NCI-H524 treated with DMSO at 0.1 percent for 48 hours (cell line): ENCODE measurements at places on chromosomes 5 and 9.
A peak's percentile ranks its signal among the peaks of the same experiment; 100 is the strongest.

DNA sequence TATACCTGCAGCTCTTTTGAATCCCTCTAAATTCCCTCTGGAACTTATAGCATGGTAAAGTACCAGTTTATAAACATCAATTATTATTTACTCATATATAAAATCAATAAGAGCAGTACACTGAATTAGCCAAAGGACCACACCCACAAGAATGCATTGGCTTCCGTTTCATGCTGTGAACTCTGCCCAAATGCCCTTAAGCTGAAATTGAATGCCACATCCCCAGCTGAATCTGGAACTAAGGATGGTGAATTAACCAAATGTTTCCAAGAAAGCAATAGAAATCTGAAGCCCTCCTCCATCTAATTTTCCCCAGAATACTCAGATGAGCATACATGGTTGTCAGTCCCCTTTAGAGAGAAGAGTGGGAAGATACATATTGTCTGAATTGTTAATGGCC is 436.4 kb upstream of the FTMT start:
- DNase-seq, result no peak

DNA sequence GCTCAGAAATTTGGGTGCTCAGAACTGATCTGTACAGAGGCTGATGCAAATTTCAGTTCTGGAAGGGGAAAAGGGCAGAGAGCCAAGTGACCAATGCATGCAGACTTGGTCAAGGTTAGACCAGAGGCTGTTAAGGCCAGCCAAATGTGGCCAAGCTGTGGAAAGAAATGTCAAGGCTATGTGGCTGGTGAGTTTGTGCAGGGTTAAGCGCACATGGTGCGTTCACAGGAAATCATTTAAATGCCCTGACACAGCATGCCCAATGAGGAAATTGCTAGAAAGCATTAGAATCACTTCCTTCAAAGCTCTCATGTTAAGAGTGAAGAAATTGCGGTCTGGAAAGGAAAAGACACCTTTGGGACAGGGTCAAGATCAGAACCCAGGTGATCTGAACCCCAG is 58.0 kb downstream of the PTPN3 start:
- no peak for DNase-seq

DNA sequence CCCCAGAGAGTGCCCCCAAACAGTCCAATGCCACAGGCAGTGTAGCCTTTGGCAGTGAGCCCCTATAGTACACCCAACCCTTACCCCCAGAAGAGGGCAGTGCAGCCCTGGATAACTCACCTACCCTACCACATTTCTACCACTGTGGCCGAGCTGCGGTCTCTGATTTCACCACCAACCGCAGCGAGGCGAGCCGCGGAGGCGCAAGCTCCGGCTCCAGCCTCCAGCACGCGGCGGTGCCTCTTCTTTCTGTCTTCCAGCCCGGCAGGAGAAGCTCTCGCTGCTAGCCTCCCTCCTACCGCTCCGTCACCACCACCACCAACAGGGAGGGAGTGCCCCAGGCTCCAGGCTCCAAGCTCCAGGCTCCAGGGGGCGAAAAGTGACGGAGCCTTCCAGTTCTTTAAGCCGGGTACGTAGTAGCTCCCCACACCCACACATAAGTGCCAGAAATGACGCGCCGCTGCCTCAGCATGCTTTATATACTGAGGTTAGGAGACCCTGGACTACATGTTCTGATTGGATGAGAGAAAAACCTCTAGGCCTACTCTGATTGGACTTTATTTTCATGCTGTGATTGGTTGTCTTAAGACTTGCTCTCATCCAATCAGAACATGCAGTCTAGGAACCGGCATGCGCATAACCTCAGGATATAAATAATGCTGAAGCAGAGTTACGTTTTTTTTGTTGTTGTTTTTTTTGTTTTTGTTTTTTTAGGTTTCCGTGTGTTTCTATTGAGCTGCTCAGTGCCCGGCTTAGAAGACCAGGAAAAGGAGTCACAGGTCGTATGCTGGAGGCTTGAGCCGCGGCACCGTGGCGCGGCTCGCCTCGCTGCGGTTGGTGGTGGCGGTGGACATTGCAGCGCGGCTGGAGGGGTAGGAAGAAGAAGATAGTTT is at the start of gene PCAT7:
Gene PCAT7 (plus strand): TSS at position 645 of the 893 bp plus-strand sequence.
- peak; percentile 81 for DNase-seq

DNA sequence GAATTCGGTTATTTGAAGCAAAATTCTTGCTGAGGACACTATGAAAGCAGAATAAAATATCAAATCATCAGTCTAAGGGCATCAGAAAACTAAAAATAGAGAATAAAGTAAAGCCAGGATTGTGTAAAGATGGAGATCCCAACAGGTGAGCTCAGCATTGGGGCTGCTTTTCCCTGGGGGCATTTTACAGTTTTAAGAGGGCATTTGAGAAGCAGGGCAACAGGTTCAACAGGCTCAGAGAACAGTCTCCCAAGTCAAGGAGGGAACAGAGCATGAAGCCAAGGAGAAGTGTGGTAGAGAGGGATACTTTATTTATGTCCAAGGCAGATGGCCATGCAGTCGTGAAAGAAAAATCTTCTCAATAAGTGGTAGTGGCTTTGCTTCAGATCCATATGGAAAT is 145.4 kb downstream of the SYK start:
- no peak for DNase-seq

GRCh38 chr5:160042671-160043070 is 33.7 kb downstream of the TTC1 start:
- no peak for DNase-seq

DNA sequence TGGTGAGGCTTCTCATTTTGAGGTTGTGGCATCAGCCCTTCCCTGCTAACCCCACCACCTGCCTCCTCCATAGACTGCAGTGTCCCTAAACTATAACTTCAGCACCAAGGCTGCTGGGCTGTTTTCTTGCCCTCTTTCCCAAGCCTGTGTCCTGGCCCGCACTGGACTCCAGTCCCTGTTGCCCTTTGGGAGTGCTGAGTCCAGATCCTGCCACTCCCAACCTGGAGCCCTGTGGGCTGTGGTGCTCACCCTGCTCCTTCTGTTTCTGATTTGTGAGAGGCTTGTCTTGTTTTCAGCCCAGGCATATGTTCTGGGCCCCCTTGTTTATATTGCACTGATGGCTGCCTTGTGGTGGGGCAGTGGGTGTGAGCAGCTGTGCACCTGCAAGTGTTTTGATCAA is 39.7 kb upstream of the RNU6ATAC start:
- no peak for DNase-seq

DNA sequence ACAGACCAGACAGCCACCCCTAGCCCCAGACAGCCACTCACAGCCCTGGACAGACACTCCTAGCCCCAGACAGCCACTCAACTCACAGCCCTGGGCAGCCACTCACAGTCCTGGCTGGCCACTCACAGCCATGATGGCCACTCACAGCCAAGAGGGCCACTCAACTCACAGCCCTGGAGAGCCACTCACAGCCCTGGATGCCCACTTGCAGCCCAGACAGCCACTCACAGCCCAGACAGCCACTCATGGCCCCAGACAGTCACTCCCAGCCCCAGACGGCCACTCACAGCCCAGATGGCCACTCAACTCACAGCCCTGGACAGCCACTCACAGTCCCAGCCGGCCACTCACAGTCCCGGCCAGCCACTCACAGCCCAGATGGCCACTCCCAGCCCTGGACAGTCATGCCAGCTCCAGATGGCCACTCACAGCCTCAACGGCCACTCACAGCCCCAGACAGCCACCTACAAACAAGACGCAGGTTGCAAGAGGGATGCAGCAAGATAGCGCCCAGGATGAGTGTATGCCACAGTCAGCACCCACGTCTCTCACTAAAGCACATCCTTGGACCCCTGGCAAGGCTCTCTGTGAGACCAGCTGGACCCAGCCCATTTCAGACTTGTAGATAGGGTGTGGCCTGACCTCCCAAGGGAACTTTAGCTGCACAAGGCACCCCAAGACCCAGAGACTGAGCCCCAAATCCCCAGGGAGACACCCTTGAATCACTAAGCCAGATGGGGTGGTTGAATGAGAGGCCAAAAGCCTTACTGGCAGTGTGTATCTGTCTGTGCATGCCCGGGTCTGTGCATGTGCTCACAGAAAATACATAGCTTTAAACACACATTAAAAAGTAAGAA is 22.4 kb downstream of the ZDHHC11B start:
- peak; percentile 92 for DNase-seq

- DNase-seq, result no peak
Measured at GRCh38 chr9:21404146-21404545, 4.8 kb upstream of the IFNA8 start.

DNA sequence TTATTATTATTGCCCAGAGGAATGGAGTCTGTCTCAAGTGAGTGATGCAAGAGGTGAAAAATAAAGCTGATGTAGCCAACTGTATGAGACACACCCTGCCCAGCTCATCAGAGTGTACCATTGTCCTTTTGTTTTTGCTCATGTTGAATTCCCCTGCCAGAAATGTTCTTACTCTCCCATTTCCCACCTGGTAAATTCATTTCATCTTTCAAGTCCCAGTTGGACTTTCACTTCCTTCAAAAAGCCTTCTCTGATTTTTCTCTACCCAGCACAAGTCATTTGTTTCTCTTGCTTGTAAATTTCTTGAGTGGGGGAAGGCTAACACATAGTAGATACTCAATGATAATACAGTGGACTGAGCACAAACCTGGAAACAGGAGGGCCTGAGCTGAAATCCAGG is 394.5 kb upstream of the ZNF462 start:
- no peak for DNase-seq

GRCh38 chr5:125912028-125912427 is 511.2 kb upstream of the GRAMD2B start:
- DNase-seq, result no peak

GRCh38 chr5:180810959-180811622 is 8.5 kb upstream of the MGAT1 start:
- DNase-seq, result no peak

- no peak for DNase-seq
Measured at GRCh38 chr5:137184734-137185133, 314.4 kb downstream of the SPOCK1 start.

- no peak for DNase-seq
Measured at GRCh38 chr9:79325501-79325900, 246.3 kb upstream of the TLE4 start.

DNA sequence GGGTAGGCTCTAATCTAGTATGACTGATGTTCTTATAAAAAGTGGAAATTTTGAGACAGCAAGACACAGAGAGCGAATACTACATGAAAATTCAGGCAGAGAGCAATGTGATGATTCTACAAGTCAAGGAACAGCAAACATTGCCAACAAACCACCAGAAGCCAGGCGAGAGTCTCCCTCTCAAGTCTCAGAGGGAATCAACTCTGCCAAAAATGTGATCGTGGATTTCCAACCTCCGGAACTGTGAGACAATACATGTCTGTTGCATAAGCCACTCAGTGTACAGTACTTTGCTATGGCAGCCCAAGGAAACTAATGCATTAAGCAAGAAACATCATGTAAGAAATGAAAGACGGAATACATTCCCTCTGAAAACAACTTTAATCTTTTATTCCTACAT is 52.1 kb upstream of the CCNG1 start:
- no peak for DNase-seq

DNA sequence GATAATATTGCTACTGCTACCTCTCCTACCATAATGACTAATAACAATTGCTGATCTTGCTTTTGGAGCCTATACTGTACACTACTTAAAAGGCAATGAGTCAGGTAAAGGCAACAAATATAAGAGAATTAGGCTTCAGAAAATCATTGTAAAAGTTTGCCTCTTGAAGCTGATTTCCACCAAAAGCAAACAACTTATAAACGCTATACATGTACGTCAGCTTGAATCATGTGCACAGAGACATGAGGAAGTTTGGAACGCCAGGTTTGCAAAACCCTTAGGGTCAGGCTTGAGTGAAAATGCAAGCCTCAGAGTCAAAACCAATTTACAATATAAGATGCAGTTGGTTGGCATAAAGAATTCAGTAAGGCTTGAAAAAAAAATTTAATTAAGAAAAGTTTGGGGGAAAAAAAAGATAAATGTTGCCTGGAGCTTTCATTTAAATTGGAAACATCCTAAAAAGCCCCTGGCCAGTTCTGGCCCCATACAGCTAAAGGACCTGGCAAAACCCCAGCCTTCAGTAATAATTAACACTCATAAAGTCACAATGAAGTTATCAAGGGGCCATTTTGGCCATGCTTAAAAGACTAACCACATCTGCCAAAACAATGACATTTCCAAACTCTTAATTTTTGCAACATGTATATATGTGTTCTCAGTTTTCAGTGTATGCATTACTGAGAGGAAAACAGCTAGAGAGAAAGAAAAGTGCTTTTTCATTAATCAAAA is 181.0 kb upstream of the NFIL3 start:
- no peak for DNase-seq

DNA sequence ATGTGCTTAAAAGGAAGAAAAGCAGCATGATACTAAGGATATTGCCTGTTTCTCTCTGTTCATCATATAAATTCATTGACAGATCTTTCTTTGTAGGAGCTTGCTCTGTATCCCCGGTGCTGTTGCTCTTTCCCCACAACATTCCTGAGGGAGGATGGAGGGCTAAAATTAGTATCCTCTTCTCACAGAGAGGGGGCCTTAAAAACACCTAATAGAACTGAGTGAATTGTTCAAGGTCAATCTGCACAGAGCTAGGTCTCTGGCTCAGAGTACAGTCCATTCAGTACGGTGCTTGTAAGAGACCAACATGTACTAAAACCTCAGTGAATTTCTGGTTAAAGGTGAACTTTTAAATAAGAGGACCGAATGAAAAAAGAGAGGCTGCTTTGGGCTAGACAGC is 88.7 kb downstream of the PALM2AKAP2 start:
- DNase-seq, result no peak

DNA sequence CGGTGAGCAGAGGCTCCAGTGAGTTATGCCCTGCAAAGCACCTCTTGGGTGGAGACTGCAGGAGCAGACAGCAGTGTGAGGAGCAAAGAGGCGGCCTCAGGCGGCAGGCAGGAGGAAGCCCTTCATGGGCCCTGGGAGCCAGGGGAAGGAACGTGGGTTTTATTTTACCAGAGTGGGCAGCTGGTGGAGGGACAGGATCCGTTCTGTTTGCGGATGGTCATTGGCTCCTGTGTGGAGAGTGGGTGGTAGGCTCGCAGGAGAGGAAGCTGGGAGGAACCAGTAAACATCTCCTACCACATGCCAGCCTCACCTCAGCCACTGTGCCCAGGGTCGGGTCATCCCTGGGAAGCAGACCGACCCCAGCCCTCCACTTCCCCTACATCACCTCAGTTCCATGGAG is 24.4 kb downstream of the HNRNPH1 start:
- no peak for DNase-seq

- peak; percentile 67 for DNase-seq
Measured at GRCh38 chr5:36202521-36202961, 39.2 kb downstream of the NADK2 start.
